Stimulated activated CD8-positive, alpha-beta memory T cell treated with anti-CD3 and anti-CD28 coated beads, Interleukin-4, amount 100 ng/mL, for 48 hours (primary cell): ENCODE measurements at places on chromosomes 13 and 19.

- DNase-seq = no peak
These were observed 25.6 kb downstream of the IPO5 start for GRCh38 chr13:97979051-97979450.

DNA sequence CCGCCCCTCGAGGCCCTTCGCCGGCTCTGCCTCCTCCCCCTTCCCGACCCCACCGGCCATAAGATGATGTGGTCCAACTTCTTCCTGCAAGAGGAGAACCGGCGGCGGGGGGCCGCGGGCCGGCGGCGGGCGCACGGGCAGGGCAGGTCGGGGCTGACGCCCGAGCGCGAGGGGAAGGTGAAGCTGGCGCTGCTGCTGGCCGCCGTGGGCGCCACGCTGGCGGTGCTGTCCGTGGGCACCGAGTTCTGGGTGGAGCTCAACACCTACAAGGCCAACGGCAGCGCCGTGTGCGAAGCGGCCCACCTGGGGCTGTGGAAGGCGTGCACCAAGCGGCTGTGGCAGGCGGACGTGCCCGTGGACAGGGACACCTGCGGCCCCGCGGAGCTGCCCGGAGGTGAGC lies 1.4 kb downstream of the CACNG6 start:
- no peak for DNase-seq

DNA sequence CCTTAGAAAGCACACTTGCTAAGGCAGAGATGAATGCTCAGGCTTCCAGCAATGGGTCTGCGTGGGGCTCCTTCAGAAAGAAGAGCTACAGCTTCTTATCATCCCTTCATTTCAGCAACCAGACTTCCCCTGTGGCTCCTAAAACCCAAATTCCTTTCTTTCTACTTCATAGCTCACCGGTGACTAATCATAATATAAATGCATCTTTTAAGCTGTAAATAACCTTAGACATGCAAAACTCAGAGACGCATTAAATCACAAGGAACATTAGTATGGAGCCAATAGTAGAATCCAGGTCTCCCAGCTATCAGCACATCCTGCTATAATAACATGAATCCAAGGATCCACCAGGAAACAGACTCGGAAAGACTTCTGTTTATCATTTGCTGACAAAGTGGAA lies 375.6 kb downstream of the COG6 start:
- DNase-seq = no peak

DNA sequence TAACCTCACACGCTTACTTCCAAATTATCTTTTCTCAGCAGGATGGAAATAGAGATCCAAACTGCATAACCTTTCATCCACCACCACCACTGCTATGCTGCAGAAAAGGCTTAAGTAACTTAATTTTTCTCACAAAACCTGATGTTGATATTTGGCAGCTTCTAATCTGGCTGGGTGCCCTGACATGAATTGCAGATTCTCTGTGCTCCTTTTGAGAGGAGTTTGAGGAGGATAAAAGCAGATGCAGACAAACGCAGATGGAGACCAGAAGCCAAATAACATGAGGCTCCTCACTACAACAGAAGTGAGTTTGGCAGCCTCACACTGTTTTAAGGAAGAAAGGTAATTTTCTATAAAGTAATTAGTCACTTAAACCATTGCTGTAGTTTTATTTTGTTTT lies 646.2 kb upstream of the ATXN8OS start:
- no peak for DNase-seq

- DNase-seq = no peak
These were observed 41.0 kb downstream of the KL start for GRCh38 chr13:33057019-33057780.

DNA sequence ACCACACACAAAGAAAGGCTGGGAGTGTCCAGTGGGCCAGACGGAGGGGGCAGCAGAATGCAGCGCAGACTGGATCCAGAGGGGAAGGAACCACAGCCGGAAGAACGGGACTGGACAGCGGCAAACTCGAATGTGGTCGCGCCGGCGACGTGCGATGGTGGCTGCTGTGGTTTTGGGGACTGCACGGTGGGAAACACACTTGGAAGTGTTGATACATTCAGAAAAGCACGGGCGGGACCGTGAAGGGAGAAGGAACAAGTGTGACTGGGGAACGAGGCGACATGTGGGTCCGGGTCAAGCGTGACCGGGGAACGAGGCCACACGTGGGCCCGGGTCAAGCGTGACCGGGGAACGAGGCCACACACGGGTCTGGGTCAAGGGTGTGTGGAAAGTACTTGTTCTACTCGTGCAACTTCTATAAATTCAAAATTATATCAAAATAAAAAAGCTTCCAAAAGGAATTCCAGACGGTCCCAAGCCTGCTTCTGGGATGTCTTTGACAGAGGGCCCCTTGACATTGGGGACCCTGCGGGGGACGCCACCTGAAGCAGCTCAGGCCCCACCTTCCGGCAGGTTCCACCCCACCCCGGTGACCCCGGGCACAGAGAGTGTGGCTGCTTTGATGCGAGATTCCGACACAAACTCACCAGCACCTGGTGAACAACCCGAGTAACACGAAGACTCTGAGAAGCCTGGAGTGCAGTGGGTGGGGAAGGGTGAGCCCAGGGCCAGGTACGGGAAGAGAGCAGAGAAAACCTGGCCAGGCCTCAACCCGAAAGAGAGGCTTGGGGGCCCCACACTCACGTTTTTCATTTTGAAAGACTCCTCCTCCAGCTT lies 25.1 kb upstream of the C13orf46 start:
- DNase-seq = no peak

GRCh38 chr13:110400786-110401533 lies 93.9 kb downstream of the COL4A2 start:
- DNase-seq = no peak
